ENCODE measurements at places on chromosomes 3 and 15.

DNA sequence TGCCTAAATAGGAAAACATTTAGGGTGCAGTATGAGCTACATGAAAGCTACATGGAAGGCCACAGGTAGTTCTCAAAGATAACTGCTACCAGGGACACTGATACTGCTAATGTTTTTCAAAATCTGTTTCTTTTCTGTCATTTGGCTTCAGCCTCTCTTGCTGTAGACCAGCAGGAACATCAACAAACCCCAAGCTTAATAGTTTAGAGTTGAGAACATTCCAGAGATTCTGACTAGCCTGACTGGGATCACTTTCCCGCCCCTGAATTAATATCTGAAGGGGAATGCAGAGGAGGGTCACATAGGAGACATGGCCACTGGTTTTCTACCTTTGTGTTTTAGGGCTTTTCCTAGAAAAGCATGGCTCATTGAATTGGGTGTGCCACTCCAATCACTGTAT lies 16.9 kb upstream of the C3orf38 start:
- ATAC-seq: no peak

DNA sequence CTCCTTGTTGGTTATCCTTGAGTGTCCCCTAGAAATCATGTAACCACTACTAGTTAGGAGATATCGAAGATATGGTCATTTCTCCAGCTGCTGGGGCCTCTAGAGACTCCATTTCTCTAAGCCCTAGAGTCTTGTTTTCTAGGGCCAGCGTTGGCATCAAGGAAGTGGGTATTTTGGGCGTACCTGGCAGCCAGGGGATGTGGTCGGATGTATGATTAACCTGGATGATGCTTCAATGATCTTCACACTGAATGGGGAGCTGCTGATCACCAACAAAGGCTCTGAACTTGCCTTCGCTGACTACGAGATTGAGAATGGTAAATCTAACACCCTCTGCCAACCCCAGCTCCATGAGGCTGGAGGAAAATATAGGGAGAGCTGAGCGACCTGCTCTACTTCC lies 325.5 kb downstream of the RYR3 start:
- no peak for ATAC-seq

DNA sequence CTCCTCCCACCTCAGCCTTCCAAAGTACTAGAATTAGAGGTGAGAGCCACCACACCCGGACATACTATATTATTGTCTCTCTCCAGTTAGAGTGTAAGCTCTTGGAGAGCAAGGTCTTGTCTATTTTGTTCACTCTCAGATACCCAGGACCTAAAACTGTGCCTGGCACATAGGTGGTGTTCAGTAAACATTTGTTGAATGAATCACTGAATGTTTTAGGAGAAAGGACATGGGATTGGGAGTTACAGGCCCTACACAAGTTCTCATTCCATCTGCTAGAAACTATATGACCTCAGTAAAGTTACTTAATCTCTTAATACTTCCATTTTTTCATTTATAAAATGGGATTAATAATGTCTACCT lies 1.5 kb upstream of the ATR start:
- ATAC-seq: no peak

- ATAC-seq: no peak
These were observed 80.5 kb upstream of the NEO1 start for GRCh38 chr15:72971766-72972165.

GRCh38 chr3:9912294-9912935 lies 4.5 kb upstream of the IL17RC start:
- ATAC-seq: no peak

DNA sequence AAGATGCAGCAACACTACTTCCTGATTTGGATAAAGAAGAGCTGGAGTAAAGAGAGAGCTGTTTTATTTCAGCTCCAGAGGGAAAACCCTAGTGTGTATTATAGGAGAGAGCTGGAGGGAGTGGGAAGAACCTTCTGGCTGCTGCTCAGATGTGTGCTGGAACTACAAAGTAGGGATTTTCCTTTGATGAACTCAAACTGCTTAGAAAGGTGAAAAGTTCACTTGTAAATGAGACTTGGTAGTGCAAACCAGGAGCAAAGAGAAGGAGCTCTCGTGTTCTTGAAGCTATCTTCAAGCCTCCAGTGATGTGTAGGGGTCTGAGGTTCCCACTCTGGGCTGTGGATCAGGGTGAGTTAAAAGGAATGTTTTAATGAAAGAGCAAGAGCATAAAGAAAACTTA lies 110.4 kb downstream of the EDEM1 start:
- ATAC-seq: no peak

DNA sequence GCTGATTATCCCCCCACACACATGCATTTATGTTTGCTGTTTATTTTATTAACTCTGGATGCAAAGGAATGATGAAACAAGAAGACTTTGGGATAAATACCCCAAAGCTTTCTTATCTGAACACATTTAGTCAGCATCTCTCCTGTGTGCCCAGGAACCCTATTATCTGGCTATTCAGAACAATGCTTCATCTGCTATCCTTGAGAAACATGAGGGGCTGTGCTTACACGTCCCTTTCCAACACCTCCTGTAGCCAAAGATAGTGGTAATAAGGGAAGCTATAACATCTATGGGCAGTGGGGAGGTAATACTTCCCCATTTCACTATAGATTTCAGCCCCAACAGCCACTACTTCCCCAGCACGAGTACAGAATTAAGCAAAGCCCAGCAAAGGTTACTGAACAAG lies 94.7 kb downstream of the SSR3 start:
- ATAC-seq: no peak

DNA sequence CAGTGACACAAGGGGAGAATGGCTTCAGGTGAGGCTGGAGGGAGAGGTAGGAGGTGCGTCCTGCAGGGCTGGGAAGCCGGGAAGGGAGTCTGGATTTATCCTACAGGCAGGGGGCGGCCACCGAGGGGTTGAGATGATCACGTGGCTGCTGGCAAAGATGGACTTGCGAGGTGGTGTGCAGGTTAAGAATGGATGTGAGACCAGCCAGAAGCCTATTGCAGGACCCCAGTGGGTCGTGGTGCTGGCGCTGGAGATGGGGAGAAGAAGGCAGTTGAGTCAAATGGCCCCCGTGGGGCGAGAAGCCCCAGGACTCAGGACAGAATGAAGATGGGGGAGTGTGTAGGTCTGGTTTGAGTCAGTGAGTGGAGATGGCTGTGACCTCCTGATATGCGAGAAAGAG lies 183.1 kb downstream of the FAM43A start:
- ATAC-seq: no peak

GRCh38 chr3:71152892-71153265 lies 430.6 kb downstream of the FOXP1 start:
- ATAC-seq: no peak

GRCh38 chr15:44541282-44541958 lies 4.5 kb downstream of the EIF3J start:
- no peak for ATAC-seq

DNA sequence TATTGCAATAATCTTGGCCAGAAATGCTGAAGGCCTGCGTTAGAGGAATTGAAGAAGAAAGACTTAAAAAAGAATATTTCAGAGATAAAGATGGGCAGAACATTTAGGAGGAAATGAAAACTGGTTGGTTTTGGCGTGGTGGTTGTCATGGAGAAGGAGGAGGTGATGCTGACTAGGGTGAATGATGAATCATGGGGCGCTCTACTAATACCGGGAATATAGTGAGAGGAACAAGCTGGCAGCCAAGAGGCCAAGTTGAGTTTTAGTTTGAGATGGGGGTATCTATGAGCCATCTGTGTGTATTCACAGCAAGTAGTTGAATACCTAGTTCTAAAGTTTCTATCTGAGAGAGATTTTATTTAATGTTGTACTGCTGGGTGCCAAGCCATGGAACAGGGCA lies 6.8 kb upstream of the GAP43 start:
- no peak for ATAC-seq

DNA sequence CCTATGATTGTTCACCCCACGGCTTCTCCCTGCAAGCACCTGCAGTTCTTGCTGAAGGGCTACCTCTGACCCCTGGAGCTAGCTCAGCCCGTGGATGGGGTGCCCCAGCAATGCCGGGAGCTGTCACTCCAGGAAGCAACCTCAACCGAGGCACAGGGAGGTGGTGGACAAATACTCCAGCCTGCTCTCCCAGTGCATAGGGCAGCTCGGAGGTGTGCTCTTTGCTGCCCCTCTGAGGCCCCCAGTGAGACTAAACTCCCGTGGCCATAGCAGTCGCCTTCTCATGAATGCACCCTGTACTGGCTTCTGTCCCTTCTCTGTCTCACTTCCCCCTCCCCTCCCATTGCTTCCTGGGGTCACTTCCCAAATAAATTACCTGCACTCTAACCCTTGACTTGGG lies 48.5 kb downstream of the LINGO1 start:
- no peak for ATAC-seq

- no peak for ATAC-seq
These were observed 15.8 kb downstream of the UROC1 start for GRCh38 chr3:126501736-126502135.
